H1 (cell line): ENCODE measurements at places on chromosomes 2 and 18.

DNA sequence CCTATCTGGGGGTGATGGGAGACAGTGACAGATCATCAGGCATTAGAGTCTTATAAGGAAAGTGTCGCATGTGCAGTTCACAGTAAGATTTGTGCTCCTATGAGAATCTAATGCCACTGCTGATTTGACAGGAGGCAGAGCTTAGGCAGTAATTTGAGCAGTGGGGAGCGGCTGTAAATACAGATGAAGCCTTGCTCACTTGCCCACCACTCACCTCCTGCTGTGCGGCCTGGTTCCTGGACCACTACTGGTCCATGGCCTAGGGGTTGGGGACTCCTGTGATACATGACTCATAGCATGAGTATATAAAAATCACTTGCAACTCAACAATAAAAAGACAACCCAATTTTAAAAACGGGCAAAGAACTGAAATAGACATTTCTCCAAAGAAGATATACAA, 71.1 kb upstream of the ACAA2 start:
- DNase-seq = no peak

GRCh38 chr2:12321886-12322285, 394.9 kb upstream of the TRIB2 start:
- no peak for DNase-seq

DNA sequence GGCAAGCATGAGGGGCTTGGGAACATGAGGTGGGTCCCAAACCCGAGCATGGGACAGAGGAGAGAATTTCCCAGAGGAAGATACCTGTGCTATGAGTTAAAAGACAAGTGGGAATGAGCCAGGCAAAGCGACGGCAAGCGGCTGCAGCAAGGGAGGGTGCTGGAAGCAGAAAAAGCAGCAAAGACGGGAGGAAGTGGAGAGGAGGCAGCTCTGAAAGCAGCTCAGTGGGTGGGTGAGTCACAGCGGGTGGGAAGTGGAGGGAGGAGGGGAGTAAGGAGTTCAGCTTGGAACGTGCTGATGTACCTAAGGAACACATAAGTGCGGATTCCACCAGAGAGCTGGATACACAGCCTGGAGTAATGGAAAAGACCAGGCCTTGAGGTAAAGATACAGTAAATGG, 41.4 kb downstream of the THUMPD2 start:
- peak; percentile 70 for DNase-seq

DNA sequence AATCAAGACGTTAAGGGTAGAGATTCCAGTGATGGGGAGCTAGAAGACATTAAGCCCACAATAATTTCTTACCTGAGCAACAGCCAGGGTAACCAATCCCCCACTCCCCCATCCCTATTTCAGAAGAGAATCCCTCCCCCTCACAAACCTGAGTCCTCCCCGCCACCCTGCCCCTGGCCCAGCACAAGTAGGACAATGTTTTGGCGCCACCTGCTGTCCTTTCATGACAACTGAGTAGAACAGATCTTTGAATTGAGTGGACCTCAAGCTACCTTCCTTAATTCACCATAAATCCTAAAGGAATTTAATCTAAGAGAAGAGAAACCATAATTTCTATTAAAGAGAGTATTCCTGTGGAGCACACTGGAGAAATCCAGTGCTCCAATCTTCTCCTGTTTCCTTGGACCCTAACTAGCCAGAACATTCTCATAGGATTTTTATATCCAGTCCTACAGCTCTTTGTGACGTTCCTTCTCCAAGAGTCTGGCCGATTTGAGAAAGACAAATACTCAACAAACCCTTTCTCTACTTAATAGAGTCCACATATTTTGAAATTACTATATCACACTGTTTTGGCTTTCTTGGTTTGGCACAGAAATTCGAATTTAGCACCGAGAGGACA, 41.1 kb downstream of the NHEJ1 start:
- DNase-seq = peak; percentile 79

GRCh38 chr18:74604361-74604760, 6.7 kb downstream of the ZNF407 start:
- DNase-seq = no peak
